ENCODE measurements at places on chromosomes 2 and 18.

DNA sequence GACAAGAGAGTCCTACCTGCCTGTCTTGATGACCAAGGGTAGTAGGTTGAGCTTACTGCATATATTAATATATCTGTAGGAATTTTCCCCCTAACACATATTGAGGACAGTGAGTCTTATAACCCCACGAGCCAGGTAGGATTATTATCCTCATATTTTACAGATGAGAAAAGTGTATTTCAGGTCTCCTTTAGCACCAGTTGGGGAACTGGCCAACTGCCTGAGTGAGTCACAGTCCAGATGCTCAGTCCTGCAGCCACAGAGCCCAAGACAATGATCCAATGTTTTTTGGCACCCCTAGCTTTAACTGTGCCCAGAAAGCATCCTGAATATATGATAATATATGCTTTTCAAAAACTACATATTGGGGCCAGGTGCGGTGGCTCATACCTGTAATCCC, 30.8 kb upstream of the GLS start:
- no peak for DNase-seq

DNA sequence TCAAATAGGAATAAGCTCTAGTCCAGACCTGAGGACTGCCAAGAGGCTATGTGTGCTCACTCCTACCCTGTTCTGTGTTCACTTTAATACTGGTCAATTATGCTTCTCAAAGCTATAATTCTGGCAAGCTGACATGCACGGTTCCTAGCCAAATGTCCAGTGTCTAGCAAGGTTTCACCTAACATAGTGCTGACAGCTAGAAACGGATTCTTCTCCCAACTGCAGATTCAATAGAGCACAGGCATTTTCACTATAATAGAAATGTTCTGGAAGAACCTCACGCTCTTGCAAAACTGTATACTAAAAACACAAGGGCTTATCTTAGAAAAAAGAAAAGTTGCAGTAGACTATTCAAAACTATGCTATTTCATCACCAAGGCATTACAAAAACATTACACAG, 45.1 kb downstream of the HDAC4 start:
- DNase-seq = no peak

- no peak for DNase-seq
These were observed 44.1 kb upstream of the GPC1 start for GRCh38 chr2:240391111-240392051.

DNA sequence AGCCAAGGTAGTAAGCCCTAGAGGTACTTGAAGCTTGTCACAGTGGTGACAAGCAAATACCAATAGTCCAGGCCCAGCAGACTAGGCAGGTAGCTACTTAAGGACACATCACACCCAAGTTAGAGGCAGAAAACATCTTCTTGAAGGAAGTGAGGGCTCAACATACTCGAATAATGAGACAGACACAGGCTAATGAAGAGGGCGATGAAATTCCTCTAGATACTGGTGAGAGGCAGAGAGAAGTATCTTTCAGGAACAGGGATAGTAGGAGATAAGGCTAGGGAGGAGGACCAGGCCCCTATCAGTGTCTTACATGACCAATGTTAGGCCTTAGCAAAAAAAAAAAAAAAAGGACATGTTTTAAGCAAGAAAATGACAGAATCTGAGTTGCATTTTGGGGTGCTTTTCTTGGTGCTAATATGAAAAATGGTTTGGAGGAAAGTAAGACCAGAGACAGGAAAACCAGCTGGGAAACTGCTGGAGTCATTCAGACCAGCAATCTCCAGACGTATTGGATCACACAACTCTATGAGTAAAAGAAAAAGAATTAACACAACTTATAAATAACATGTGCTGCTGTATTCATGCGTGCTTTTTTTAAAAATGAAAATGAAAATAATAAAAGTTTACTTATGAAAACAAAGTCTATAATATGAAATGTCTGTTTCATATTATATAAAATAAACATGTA, 37.7 kb downstream of the COBLL1 start:
- DNase-seq = no peak

GRCh38 chr2:3571284-3571683, 3.8 kb upstream of the RPS7 start:
- no peak for DNase-seq

DNA sequence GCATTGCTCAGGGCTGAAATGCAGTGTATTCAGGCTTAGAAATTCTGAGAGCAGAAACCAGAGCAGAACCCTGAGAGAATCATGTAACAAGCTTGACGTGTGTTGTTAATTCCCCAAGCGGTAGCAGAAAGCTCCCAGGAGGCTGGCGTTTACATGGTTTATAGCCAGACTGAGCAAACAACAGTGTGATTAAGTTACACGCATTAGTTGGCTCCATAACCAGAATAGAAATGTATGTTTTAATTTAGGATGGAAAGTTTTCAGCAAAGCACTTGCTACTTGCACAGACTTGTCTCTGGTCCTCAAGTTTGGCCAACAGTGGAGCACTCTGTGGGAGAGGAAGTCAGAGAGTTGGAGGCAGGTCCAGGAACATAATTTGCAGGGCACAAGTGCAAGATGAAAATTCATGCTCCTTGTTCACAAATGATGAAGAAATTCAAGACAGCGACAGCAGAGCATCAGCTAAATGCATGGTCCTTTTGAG, 69.3 kb downstream of the MAPK4 start:
- no peak for DNase-seq

GRCh38 chr18:63787673-63788072, 12.5 kb downstream of the SERPINB7 start:
- no peak for DNase-seq

GRCh38 chr2:236052926-236053821, 115.0 kb downstream of the GBX2 start:
- DNase-seq = no peak

- no peak for DNase-seq
These were observed 14.0 kb downstream of the OTX1 start for GRCh38 chr2:63064661-63065060.

Data from progenitor cell of endocrine pancreas (in vitro differentiated cells).